ENCODE measurements at places on chromosomes 7 and 10. TPM values are rescaled to one million over a fixed set of nuclear protein-coding genes. Genes with fewer than 3 reads are reported as not detected.

GRCh38 chr10:15118615-15119014 is 21.5 kb downstream of the RPP38 start:
- DNase-seq: no peak

- no peak for DNase-seq
These were observed 441 bp downstream of the FZD8 start for GRCh38 chr10:35641676-35642034.

- no peak for DNase-seq
These were observed 11.9 kb downstream of the CDK6 start for GRCh38 chr7:92824450-92824849.

GRCh38 chr7:6332386-6332785 is 60.0 kb upstream of the CYTH3 start:
- no peak for DNase-seq

- DNase-seq: no peak
These were observed 625 bp upstream of the GSTO2 start for GRCh38 chr10:104268405-104268712.

DNA sequence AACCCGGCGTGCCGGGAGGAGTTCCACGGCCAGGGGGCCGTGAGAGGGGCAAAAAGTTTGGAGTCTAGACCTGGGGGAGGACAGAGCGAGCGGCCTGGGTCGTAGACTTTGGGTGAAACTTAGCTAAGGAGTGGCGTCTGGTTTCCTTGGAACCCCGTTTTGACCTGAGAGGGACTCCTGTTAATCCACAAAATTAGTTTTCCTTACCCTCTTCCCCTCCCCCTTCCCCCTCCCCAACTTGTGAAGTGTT is 574 bp downstream of the MARCHF5 start:
- no peak for DNase-seq

DNA sequence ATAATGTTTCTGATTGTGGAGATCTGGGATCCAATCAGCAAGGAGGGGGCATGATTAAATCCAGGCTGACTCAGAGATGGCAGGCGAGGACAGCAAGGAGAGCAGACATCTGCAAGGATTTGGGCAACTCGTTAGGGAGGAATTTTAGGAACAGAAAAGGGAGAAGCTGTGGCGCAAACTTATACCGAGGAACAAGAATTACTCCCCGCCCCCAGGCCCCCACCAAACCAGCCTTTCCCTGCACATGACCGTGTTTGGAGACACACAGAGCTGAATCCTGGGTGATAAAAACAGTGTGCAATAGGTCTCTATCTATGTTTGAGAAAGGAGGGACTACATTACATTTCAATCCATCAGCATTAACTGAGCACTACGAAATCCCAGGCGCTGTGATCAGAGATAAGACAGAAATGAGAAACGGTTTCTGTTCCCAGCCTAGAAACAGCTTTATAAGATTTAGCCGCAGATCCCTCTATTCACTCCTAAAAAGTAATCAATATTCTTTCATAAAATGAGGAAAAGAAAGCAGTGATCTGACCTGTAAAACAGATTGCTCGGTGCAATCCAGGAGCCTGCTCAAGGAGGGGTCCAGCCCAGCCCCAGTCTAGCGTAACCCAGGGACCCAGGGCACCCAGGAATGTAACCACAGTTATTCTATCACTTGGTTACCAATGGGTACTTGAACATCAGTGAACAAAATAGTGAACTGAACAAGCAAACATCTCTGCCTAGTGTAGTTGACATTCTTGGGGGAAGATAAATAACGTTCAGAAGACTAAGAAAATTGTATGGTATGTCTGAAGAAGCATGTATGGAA is 37.2 kb upstream of the RAPGEF5 start:
- no peak for DNase-seq

DNA sequence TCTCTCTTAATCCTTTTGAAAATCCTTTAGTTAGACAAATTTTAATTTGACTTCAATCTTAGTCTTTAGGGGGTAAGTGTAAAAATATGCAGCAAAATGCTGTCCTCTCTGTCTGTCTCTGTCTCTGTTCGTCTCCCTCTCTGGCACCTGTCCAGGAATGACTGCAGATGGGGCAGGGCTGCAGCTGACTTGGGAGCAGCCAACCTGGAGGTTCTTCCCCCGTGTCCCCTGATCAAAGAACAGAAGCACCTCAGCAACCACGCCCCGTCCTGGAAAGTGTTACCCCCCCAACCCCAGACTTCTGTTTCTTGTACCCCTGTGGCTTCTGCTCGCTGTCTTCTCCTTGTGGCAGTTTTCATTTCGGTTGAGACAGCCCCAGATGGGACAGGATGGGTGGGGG is 141.6 kb upstream of the NPS start:
- DNase-seq: no peak

DNA sequence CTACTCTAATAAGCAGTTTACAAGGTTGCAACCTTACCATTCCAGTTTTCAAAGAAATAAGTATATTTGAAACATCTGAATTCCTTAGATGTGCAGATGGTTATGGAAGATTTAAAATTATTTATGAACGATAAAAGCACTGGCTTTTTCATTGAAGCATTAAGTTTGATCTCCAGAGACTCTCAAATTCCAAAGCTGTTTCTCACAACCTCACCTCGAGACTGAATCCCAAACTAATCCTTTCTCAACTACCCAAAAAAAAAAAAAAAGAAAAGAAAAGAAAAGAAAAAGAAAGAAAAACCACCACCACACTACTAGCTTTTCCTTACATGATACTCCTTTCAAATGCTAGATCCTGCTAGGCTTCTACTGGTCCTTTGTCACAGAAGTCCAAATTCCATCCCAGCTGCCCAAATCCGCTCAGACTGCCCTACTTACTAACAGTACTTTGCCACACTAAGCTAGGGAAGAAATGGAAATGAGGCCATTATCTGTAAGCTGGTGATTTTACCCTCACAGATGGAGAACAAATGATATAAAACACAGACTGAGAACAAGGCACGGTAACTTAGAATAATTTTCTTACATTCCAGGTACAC is 100.6 kb upstream of the CDK1 start:
- DNase-seq: no peak

DNA sequence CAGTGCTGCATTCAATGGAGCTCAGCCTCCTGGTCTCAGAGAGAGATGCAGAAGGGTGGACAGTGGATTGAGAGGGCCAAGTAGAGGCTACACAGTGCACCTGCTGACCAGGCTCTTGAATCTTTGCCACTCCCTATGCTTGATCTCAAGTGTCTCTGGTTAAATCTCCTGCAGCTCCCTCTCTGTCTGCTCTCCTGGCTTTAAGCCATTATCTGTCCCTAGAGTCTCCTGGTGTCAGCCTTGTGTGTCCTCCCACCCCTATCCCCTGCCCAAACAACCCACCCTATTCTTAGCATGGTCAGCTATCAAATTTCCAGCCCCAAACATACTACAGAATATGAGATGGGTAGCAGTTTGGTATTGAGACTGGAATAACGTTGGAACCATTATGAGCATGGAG is 479.3 kb upstream of the CELF2 start:
- no peak for DNase-seq

DNA sequence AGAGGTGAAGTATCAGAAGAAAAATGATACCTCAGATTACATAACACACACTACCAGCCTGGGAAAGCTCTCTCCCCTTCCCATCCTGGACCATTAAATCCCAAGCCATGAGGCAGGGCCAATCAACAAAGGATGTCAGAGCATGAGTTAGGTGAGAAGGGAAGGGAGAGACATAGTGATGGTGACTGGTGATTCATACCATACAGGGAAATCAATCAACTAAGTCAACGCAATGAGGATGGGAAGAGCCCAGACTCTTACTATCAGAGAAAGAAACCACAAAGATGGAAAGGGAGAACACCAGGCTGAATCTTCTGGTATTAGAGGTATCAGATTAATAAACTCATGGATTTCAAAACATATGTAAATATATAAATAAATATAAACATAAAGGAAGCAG is 185.4 kb downstream of the KMT2E start:
- DNase-seq: no peak

GRCh38 chr7:24722386-24723177 is 34.7 kb downstream of the GSDME start:
- no peak for DNase-seq

GRCh38 chr7:22137026-22137425 is 191.3 kb upstream of the CDCA7L start:
- no peak for DNase-seq

GRCh38 chr10:58645416-58646146 is 132.9 kb downstream of the BICC1 start:
- no peak for DNase-seq

GRCh38 chr10:3068968-3069737 is 1.8 kb downstream of the PFKP start:
- DNase-seq: peak; percentile 28

- DNase-seq: peak; percentile 45
These were observed 25.2 kb downstream of the TMEM270 start for GRCh38 chr7:73885975-73886798.

- DNase-seq: no peak
These were observed 131.4 kb downstream of the MGMT start for GRCh38 chr10:129598413-129598812.

- DNase-seq: no peak
These were observed 32.2 kb upstream of the EXOC6 start for GRCh38 chr10:92816091-92816531.

DNA sequence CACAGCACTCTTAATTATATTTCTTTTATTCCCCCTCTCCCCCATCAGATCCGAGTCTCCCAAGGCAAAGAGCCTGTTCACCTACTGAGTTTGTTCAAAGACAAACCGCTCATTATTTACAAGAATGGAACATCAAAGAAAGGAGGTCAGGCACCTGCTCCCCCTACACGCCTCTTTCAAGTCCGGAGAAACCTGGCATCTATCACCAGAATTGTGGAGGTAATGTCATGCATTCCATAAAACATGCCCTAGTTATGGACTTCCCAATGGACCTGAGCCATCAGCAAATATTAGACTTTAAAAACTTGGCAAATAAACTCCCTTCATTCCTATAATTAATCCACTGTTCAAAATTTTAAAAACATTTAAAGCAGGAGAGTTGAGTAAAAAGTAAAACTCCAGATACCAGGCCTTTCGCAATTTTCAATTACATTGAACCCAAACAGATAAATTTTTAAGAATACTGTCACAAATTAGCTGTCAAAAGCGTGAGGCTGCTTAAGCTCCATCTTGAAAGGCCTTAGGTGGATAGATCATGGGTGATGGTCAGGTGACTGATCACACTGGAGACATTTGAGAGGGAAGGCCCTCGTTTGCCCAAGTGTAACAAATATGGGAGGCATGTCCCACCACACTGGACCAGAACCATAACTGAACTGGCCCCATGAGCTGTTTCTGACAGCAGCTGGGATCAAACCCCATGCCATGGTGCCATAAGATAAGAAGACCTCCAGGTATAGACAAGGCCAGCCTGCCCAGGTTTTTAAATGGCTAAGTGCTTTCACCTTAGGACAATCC is 46.9 kb upstream of the ARL4A start:
- DNase-seq: no peak

DNA sequence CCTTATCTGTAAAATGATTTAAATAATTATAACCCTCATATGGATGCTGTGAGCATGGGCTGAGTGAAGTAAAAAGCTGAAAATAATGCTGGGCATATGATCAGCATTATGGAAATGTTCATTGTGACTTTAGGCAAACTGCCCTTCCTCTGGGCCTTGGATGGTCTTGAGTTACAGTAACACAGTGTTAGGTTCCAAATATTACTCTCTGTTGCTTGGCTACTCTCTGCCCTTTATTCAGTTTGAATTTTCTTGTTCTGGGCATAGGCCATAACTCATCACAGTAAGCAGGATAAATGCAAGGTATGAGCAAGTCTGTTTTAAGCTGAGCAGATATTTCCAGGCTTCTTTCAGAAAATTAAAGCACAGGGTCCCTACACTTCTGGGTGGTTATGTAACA is 868.0 kb downstream of the KCNMA1 start:
- no peak for DNase-seq

- DNase-seq: peak; percentile 85
These were observed 434 bp downstream of the STAMBPL1 start for GRCh38 chr10:88880282-88881076.

DNA sequence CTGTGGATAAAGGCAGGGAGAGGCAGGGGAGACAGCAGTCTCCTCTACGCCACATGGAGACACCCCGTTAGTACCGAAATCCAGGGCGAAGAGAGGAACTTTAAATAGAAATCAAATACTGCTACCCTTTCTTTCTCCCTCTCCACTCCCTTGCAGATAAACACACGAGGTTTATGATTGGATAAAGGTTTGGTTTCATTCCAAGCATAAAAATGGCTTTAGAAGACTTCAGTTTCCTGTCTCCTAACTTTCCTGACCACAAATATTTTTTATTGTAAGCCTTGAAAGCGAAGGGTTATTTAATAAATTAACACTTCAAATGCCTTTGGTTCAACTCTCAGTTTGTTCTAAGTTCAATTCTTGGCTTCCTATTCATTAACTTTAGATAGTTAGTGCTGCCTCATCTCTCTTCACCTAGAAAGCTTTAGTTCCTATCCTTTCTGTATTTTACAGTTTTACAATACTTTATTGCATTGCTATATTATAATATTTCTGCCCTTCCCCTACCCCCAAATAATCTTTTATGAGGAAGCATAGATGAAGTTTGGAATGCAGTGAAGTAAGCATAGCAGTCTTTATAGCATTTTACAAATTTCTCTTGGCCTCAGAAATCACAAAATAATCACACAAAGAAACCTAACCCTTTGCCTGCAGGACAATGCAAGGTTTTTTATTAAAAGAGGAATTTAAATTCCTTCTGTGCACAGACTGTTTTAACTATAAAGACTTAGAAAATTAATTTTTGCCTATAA is 31.5 kb upstream of the ARID5B start:
- DNase-seq: no peak

GRCh38 chr10:130177250-130177649 is 41.1 kb downstream of the GLRX3 start:
- DNase-seq: no peak

- DNase-seq: no peak
These were observed 3.9 kb upstream of the SPAG6 start for GRCh38 chr10:22341190-22341925.

VCL gene
- 126 TPM for total RNA-seq

METTL27 gene
- 4.3 TPM for total RNA-seq

SERPINE1 gene
- total RNA-seq: 4.5 TPM

PAPSS2 gene
- 17.3 TPM for total RNA-seq

Measured in transverse colon (tissue), 4 donors.